Esophagus mucosa (tissue), 1 donor: ENCODE measurements at places on chromosomes 2 and 18. TPM values are rescaled to one million over a fixed set of nuclear protein-coding genes. Genes with fewer than 3 reads are reported as not detected.

SERPINB7 gene
- 1.4 TPM for total RNA-seq

ZNF396 gene
- total RNA-seq = 0.80 TPM

ELOA2 gene
- total RNA-seq = not detected

ACTG2 gene
- 40.8 TPM for total RNA-seq

C1GALT1C1L gene
- 0.16 TPM for total RNA-seq

UGT1A4 gene
- 0.80 TPM for total RNA-seq

EML6 gene
- 5.2 TPM for total RNA-seq

CAPN14 gene
- 191 TPM for total RNA-seq

MALL gene
- total RNA-seq = 248 TPM

GNLY gene
- total RNA-seq = 0.44 TPM

CFAP210 gene
- total RNA-seq = not detected

C2orf74 gene
- 2.9 TPM for total RNA-seq

RAD51AP2 gene
- total RNA-seq = 0.16 TPM

REG1A gene
- not detected for total RNA-seq

CIB4 gene
- total RNA-seq = not detected

GALNT13 gene
- total RNA-seq = 0.04 TPM

PGAP1 gene
- total RNA-seq = 10.5 TPM

DYTN gene
- not detected for total RNA-seq

PLGLB1 gene
- total RNA-seq = 0.64 TPM
